KBM-7 (cell line): ENCODE measurements at places on chromosomes 1 and 21.
A peak's percentile ranks its signal among the peaks of the same experiment; 100 is the strongest.

GRCh38 chr1:206933333-206933945, 11.7 kb upstream of the FCMR start:
- DNase-seq, result peak; percentile 42

- DNase-seq, result no peak
These were observed 17.3 kb downstream of the RIMS3 start for GRCh38 chr1:40648200-40648599.

GRCh38 chr21:26194811-26195251, 24.3 kb upstream of the APP start:
- DNase-seq, result no peak

DNA sequence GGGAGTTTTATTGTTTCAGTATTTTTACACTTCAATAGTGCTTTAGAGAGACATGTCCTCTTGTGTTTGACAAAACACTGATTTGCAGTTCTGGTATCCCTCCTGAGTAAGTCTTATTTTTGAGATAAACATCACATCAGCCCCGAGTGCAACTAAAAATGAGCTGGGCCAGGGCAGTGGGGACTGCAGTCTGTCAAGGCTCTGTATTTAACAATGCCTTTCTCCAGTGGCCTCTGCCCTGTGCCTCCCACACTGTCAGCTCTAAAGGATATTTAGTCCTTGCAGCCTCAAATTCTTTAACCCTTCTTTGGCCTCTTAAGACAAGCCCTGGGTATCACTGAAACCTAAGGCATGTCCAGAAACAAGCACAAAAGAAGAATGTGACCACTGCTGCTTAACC, 160.6 kb downstream of the ST6GALNAC5 start:
- DNase-seq, result no peak

DNA sequence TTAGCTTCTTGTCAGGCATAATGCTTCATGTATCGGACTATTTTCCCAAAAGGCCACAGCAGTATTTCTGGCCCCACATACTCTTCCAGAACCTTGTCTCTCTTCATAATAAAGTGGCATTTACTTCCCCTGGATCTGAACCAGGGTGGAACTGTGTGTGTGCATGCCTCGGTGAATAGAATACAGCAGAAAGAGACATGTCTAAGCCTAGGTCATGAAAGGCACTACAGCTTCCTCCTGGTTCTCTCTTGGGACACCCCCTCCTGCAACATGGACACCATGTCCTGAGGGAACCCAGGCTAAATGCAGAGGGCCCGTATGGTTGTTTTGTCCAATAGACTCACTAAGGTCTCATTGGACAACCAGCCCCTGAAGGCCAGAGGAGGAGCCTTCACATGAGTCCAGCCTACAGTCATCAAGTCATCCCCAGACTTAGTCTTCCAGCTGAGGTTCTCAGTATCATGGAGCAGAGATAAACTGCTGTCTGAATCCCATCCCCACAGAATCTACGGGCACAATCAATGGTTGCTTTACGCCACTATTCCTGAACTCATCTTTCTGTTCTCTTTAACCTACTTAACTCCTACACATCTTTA, 35.0 kb downstream of the USP24 start:
- DNase-seq, result no peak

DNA sequence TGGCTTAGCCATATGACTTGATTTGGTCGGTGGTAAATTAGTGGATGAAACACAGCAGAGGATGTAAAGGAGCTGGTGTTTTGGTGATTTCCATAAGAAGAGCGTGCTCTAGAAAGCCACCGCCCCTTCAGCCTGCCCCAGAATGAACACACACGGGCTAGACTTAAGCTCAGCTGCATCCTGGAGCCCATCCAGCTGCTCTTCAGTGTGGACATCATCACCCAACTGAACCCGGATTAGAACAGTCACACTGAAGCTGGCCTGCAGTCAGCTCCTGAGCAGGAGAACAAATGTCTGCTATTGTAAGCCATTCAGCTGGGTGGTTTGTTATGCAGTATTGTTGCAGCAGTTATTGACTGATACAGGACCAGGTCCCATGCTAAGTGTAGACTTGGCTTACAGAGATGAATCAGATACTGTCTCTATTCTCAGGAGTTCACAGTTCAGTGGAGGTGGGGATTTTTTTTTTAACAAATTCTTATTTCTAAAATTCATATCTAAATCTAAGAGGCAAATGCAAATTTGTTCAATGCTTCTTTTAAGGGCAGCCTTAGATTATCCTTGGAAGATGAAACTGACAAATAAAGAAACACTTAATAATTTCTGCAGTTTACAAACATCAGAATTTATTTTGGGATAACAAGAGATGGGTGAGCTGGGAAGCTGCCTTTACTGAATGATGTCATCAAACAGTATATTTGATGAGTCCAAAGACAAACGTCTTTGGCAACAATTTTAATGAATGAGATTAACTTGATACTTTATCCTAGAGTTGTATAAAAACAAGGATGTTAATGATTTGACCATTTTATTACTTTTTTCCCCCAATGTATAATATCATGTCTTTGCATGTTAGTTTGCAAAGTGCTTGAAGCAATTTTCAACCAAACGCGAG, 251.2 kb downstream of the TRABD2B start:
- DNase-seq, result no peak

DNA sequence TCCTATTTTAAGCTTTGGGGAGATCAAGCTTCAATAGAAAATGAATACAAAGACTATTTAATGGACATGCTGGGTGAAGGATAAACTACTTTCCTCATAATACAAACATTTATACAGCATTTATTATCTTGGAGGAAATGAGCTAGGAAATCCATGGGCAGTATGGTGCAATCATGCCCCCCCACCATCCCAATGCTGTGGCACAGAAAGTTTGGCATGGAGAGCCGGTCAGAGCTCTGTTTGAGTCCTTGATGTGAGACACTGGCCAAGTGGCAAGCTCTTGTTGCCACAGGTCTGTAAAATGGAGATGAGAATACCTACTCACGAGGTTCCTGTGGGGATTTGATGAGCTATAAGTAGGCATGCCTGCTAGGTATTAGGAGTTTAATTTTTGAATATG, 120.6 kb downstream of the MAB21L3 start:
- DNase-seq, result no peak

- DNase-seq, result no peak
These were observed 277.0 kb downstream of the DISC1 start for GRCh38 chr1:231903586-231904081.

GRCh38 chr1:88296227-88296626, 387.8 kb upstream of the PKN2 start:
- no peak for DNase-seq
